ENCODE measurements at places on chromosomes 11 and 22.

DNA sequence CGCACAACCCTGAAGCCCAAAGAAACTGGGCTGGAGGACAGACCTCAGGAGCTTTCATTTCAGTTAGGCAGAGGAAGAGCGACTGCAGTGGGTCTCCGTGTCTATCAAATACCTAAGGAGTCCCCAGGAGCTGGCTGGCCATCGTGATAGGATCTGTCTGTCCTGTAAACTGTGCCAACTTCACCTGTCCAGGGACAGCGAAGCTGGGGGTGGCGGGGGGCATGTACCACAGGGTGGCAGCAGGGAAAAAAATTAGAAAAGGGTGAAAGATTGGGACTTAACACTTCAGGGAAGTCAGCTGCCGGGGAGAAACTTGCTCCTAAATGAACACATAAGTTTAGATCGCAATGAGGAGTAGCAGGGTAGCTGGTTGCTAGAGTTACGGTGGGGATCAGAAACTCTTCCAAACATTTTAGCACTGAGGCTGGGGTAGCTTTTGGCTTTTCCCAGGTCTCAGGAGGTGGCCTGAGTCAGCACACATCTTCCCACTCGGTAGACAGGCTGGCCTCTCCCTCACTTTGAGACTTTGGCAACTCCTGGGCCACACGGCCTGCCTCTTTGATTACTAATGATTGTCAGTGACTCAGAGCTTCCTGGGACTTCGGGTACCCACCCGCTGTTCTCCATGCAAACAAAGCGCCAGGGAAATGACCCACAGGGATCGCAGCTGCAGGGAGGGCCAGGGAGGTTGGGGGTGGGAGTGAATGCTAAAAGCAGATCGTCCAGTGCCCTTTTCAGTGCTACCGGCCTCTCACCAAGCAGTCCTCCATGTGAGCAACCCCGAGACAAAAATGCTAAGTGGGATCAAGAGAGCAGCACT, 2.9 kb upstream of the MTFP1 start:
- no peak for DNase-seq

- no peak for DNase-seq
Measured at GRCh38 chr11:11207428-11207827, 145.6 kb downstream of the CSNK2A3 start.

DNA sequence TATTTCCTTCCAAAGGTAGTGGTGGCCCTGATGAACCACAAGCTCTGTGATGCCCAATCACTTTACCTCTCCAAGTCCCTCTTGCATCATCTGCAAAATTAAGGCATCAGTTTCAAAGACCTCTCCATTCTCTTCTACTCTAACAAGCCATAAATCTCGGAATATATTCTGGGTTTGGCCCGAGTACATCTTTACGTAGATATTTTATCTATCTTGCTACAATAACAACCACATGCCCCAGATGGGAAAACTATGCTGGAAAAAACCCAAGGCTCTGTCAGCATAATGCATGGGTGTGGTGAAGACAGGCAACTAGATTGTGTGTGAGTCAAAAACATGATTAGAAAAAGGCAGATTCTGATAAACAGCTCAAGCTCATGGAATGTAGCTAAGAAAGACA, 228.2 kb upstream of the BLID start:
- no peak for DNase-seq

DNA sequence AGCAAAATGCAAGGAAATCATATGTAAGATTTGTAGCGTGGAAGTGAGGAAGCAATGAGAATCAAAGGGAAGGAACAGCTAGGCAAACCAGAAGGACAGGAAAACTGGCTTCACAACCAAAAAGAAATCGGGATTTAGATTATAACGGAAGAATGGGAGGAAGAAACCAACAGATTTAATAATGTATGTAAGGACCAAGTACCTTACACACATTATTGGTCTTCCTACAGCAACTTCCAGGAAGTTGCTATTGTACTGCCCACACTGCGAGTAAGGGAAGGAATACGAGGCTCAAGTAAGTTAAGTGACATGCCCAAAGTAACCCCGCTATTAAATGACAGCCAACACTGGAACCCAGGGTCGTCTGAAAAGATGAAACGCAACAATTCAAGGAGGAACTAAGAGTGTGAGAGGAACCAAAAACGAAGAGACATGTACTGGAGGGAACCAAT, 473 bp downstream of the TXN2 start:
- no peak for DNase-seq

- no peak for DNase-seq
Measured at GRCh38 chr11:44535191-44535980, 30.1 kb upstream of the CD82 start.

DNA sequence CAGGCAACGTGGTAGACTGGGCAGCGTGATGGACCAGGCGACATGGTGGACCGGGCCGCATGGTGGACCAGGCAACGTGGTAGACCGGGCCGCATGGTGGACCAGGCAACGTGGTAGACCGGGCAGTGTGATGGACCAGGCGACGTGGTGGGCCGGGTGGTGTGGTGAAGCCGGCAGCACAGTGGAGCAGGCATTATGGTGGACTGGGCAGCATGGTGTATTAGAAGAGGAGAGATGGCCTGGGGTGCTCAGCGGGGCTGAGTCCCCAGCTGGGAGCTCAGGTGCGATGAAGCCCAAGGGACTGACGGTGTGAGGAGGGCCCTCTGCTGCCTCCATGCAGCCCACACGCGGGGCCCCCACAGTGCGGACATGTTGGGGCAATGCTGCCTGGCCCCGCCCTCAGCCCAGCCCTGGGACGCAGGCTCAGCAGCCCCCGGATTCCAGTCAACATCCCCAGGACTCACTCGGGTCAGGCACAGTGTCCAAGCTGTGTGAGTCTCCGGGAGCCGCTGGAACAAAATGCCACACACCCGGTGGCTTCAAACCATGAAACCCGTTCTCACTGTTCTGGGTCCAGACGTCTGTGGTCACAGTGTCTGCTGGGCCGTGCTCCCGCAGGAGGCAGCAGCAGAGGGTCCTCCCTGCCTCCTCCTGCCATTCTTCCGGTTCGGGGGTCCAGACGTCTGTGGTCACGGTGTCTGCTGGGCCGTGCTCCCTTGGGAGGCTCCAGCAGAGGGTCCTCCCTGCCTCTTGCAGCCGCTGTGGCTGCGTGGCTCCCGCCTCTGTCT, 1084.9 kb downstream of the BRD1 start:
- DNase-seq = no peak

GRCh38 chr11:74744277-74744676, 4.4 kb upstream of the RNF169 start:
- DNase-seq = no peak

GRCh38 chr22:44405661-44406060, 92.4 kb downstream of the RTL6 start:
- DNase-seq = no peak

DNA sequence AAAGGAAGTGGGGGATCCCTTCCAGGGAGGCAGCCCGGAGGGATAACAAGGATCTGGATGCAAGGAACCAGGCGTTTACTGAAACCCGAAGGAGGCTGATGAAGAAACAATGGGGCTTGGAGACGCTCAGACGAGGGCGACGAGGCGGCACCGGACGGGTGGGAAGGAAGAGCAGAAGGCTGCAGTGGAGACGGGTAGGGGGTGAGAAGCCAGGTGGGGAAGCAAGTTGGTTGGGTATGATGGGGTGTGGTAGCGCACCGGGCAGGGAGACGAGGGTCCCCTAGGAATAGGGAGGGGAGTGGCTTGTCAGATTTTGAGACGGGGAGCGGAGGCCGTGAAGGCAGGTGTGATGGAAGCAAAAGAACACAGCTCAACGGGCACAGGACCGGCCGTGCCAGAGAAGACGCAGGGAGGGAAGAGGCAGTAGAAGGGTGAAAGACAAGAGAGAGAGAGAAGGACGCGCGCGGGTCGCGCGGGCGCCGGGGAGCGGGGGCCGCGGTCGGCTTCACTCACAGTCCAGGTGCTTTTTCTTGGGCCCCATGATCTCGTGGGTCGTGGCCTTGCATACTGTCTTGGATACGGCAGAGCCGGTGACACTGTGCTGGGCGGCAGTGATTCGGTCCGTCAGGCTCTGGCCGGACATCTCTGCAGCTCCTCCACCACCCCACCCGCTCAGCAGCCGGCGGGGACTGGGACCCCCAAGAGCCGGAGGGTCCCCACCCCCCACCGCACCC, 579 bp downstream of the PICALM start:
- DNase-seq = no peak

DNA sequence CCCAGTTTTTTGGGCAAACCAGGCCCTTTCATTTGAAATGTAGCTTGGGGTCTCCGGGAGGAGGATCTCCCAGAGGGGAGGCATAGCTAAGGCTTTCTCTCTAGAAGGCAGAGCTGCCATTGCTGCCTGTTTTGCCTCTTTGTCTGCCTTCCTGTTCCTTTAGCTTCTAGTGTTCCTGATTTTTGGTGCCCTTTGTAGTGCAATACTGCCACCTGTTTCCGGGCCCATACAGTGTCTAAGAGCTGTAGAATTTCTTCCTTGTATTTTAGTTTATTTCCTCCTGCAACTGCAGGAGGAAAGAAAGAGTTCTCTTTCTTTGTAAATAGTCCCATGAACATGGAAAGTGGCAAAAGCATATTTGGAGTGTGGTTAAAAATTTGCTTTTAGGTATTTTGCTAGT, 19.3 kb upstream of the GLYATL1 start:
- DNase-seq = no peak

GRCh38 chr11:68297812-68298658, 14.4 kb upstream of the LRP5 start:
- DNase-seq = peak; percentile 53

GRCh38 chr11:94768602-94769541, 716 bp downstream of the AMOTL1 start:
- no peak for DNase-seq

- DNase-seq = no peak
Measured at GRCh38 chr22:30087611-30088010, 7.3 kb downstream of the HORMAD2 start.

- DNase-seq = no peak
Measured at GRCh38 chr11:93747122-93747521, 5.7 kb downstream of the C11orf54 start.

DNA sequence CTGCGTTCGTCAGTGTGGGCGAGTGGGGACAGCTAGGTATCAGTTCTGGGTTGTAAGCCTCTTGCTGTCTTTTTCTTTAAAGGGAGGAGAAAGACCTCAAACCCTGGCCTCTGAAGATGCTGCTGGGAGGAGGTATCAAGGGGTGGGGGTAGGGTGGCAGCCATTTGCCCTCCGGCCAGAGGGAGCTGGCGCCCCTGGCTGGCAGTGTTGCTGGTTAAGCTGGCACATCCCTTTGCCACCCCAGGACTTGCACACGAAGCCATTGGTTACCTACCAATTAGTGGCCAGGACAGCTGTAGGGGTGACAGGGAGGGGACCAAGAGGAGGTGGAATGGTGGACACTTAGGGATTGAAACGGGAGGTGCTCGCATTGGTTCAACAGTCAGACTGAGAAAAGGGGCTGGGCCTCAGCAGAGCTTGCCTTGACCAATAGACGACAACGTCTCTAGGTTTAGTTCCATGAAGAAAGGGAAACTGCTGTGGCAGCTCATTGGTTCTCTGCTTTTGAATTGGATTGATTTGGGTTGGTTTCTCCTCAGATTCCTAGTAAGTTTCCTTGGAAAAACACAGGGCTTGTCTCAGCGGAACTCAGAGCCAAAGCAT, 77.9 kb downstream of the ST3GAL4 start:
- DNase-seq = no peak

- DNase-seq = no peak
Measured at GRCh38 chr11:128689948-128690664, 3.8 kb upstream of the FLI1 start.

DNA sequence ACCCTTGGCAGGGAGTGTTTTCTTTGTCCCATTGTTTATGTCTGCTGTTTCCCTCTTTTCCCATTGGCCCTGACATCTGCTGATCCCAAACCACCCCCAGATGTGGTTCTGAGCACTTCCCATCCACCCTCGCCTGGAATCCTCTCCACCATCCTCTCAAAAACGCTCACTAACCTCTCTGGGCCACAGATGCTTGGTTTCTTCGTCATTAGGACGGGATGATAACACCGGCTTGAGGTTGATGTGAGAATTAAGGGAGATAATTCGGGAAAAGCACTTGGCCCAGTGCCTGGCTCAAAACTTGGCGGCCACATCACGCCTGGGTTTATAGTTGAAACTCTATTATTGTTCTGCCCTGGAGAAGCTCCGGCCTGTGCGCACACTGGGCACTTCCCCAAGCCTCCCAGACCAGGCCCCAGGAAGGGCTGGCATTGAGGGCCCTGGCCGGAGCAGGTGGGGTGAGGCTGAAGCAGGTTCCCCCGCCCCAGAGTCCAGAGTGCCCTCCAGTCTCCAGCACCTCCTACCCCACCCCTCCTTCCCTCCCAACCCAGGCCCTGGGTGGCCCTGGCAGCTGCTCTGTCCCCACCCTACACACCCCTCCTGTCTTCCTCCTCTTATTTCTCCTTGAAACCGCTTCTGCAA, 63.7 kb downstream of the CYTH4 start:
- DNase-seq = no peak

GRCh38 chr11:121522043-121522941, 69.5 kb upstream of the SORL1-AS1 start:
- no peak for DNase-seq

- no peak for DNase-seq
Measured at GRCh38 chr11:72720784-72721183, 31.4 kb downstream of the ARAP1 start.

DNA sequence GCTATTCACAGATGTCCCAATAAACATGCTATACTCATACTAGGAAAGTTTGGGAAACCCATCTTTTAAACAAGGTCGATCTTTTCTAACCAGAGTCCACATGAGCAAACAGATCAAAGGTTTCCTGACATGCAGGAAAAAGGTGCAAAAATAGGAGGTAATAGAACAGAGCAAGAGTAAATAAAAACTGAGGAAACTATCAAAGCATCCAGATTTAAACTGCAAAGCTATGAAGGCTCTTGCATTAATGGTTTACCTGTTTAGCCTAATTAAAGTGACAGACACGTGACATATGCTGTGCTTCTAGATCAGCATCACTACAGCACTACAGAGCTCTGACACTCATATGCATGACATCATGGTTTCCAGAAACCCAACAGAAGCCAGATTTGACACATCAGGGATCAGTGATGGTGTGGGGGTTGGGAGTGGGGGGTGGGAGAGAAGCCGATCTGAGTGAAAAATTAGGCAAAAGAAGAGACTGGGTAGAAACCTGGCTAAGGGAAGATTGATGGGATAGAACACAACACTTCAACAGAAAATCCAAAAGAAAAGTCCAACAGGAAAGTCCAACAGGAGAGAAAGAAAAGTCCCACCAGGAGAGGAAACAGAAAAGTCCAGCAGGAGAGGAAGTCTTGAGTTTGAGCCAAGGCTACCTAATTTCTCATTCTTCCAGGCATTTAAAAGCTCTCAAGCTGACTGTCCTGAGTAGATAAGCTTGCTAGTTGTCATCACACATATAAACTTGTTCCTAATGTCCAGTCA, 262.3 kb downstream of the SOX6 start:
- no peak for DNase-seq

DNA sequence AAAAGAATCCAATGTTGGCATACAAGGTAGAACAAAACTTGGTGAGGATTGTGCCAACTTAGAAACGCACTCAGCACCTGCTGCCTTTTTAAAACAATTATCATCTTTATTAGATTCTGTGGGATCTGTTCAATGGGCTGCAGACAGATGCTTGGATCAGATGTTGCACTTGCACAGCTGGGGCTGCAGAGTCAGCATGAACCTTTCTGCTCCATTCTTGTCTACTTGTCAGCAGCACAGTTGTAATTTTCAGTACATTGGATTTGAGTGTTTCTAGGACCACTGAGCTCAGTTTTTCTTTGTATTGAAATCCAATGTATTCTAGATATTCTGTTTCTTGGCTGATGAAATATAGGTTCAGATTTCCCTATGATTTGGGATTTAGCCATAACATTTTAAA, 164.5 kb downstream of the LUZP2 start:
- no peak for DNase-seq

- DNase-seq = no peak
Measured at GRCh38 chr11:126602349-126602940, 247.0 kb downstream of the ST3GAL4 start.

GRCh38 chr22:23705358-23705757, 14.5 kb downstream of the RGL4 start:
- no peak for DNase-seq
